ENCODE measurements at places on chromosomes 13 and 19. TPM values are rescaled to one million over a fixed set of nuclear protein-coding genes. Genes with fewer than 3 reads are reported as not detected.

- no peak for DNase-seq
These were observed 68.6 kb downstream of the KCTD15 start for GRCh38 chr19:33865306-33865705.

GRCh38 chr13:98632961-98633360, 56.1 kb upstream of the STK24 start:
- DNase-seq: no peak

- peak; percentile 58 for DNase-seq
These were observed 52.7 kb downstream of the TRPM4 start for GRCh38 chr19:49210108-49210900.

DNA sequence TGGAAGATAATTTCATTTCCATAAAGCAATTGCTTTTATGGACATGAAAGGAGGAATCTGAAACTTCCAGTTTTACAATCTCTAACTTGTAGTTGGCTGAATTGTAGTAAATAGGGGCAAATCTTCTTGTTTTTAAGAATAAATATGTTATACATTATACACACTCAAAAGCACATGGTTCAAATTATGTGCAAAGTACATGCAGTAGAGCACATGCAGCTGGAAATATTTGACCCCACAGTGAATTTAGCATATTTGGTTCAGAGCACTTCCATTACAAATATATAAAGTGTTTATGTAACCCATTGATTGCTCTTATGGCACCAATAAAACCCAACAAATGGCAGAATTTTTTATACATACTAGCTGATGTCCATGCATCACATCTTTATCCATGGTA, 180.5 kb downstream of the IRS2 start:
- DNase-seq: peak; percentile 30

DNA sequence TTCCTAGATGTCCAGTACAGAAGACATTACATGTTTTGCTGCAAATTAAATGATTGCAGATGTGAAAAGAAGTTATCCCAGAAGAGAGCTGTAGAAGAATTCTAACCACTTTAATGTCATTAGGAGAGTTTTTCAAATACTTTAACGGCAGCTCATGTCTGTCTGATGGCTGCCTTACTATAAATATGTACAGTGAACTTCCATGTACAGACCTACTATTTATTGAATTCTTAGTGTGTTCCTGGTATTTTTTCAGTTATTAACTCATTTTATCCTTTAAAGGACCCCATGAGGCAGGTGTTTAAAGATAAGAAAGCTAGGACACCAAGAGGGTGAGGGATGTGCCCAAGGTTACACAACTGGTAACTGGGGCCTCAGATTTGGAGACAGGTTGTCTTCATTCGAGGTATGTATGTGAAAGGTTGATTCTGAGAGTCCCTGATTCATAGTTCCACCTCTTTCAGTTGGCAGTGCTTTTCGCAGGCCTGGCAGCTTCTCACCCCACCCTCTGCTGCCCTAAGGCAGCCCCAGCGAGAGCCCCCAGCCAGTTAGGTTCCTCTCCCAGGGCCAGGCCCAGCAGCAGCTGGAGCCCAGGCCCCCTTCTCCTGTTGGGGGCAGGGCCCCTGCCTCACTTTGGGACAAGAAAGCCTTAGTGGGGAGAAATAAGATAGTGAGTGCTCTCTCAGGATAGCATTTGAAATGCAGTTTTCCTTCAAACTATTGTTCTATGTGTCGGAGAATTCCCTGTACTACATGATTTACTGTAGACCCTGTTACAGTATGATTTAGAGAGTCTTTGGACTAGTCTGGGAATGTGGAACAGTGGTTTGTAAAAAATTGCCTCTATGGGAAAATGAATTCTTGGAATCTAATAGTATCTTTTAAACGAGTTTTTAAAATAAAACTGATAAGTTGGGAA, 67.7 kb upstream of the TEX29 start:
- DNase-seq: peak; percentile 23

- DNase-seq: no peak
These were observed 22.4 kb downstream of the PRR12 start for GRCh38 chr19:49613374-49613773.

GRCh38 chr13:75745387-75745786, 109.3 kb downstream of the LMO7 start:
- DNase-seq: no peak

DNA sequence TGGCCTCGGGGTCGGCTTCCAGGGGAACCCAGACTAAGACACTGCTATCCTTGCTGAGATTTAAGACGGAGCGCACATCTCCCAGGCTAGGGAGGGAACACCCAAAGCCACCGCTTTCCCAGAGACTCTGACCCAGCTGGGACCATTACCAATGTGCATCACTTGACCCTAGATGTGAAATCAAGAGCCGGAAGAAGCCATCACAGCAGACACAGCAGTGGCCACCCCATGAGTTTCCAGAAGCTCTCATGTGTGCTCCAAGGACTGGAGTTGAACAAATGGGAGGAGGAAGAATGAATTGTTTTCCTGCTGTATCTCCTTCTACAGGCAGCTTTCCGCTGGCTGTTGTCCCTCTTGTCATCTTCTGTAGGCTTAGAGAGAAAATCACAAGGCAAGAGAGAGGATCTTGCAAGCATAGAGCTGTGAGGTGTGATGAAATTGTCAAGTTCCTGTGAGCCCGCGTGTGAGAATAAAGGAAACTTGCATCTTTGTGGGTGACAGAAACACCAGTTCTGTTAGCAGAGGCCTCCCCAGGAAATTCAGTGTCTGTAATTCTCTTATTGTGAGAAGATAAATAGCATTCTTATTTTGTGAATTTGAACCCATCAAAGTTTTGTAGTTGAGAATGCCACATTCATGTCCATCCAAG, 711.8 kb downstream of the UQCRFS1 start:
- no peak for DNase-seq

DNA sequence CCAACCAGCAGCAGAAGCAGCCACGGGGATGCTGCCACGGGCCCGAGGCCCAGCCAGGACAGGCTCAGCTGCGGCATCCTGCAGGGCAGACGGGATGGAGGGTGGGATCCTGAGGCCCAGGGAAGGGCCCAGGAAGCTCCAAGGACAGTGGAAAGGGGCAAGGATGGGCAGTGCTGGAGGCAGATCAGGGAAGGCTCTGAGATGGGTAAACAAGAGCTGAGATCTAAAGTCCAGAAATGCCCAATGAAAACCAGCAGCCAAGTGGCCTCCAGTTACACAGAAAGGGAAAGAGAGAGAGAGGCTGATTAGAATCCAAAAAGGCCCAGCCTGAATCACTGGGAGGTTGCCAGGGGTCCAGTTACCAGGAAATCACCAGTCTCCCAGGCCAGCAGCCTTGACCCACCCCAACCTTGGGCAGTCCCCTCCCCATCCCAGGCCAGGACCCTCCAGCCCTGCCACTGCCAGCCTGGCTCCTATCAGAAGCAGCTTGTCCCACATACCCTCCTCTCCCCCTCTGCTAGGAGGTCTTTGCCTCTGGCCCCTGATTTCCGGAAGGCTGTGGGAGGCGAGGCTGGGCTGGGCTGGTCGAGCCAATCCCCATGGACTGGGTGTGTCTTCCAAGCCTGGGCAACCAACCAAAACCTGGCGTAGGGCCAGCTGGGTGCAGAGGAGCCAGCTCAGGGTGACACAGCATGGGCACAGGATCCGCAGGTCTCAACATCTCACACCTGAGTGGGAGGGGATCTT, at the start of gene CYP4F11:
TSS of gene CYP4F11 (minus strand) at position 198 of the 747 bp plus-strand sequence. CDS start at position 77, 121 bp downstream.
- no peak for DNase-seq

GRCh38 chr19:17632577-17632976, 55.6 kb downstream of the UNC13A start:
- DNase-seq: no peak

Gene ZNF345
- 6.7 TPM for total RNA-seq

Gene PGLYRP2
- not detected for total RNA-seq

Gene ZNF222
- 5.8 TPM for total RNA-seq

Gene N4BP2L1
- total RNA-seq: 7.2 TPM

Gene BCL2L12
- 10.9 TPM for total RNA-seq

All from muscle of leg (tissue), 16 donors.